ENCODE measurements at places on chromosomes 6 and 20.

DNA sequence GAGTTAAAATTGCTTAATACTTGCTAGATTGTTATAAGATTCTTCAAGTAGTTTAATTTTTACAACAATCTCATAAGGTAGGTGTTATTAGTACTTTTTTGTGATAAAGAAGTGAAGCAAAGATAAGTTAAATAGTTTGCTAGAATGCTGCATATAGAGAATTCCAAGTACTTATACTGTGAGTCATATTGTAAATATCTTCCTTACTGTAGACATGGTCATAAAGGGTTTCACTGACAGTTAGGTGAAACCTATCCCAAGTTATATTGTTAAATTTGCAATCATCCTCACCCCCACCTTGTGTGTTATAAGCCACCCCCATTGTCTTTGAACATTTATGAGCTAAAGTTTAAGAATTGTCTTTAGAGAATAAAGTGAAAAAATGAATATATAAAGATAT, 142.0 kb downstream of the FAM83B start:
- H3K27ac ChIP-seq, result no peak overlapping the region
- no peak overlapping the region for H3K4me3 ChIP-seq
- DNase-seq, result no peak
- no peaks in the 10 kb centered on the region for H3K27me3 ChIP-seq

DNA sequence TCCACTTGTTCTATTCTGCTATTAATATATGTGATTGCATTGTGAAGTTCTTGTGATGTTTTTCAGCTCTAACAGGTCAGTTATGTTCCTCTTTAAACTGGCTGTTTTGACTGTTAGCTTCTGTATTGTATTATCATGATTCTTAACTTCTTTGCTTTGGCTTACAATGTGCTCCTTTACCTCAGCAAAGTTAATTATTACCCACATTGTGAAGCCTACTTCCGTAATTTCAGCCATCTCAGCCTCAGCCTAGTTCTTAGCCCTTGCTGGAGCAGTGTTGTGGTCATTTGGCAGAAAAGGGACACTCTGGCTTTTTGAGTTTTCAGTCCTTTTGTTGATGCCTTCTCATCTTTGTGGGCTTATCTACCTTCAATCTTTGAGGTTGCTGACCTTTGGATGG, 440.2 kb downstream of the TBC1D32 start:
- no peak overlapping the region for H3K27ac ChIP-seq
- H3K36me3 ChIP-seq, result no peaks in the 10 kb centered on the region
- no peaks in the 10 kb centered on the region for H3K4me1 ChIP-seq
- H3K4me3 ChIP-seq, result no peak overlapping the region
- H3K27me3 ChIP-seq, result no peaks in the 10 kb centered on the region

DNA sequence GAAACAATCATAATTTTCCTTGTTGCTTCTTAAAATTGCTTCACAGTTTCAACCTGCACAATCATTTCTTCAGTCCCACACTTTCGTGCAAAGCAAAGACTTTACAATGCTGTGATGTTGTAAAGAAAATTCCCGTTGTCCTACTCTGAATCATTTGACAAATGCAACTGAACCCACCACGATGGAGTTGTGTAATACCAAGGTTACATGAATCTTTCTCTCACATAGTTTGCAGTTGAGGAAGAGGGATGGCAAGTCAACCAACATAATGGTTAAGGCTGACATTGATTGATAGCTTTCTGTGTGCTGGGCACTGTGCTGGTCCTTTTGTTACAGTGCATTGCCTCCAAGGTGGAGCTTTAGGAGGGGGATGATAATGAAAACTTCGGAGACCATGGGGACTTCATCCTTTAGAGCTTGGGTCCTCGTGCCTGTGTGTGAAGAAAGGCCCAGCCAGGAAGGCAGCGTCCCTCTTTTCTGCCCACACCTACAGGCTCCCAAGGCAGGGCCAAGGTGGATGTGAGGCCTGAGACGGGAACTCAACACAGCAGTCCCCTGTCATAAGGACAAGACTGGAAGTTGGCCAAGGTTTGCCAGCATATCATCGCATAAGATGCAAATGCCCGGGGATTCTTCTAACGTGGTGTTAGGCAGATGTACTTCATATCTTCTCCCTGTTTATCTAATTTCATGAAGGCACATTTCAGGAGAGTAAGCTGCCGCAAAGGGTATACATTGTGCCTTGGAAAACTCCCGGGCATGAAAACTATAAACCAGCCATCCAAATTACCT, 96.9 kb downstream of the LY86 start:
- no peaks in the 10 kb centered on the region for H3K27me3 ChIP-seq
- DNase-seq, result no peak
- H3K4me1 ChIP-seq, result peaks cover 4% of the 10 kb centered on the region
- no peaks in the 10 kb centered on the region for H3K36me3 ChIP-seq
- H3K4me3 ChIP-seq, result no peak overlapping the region
- H3K27ac ChIP-seq, result no peak overlapping the region

GRCh38 chr6:114007516-114007915, 36.6 kb upstream of the HDAC2 start:
- no peak overlapping the region for H3K27ac ChIP-seq
- no peak overlapping the region for H3K4me3 ChIP-seq
- DNase-seq, result peak; percentile 66
- no peaks in the 10 kb centered on the region for H3K27me3 ChIP-seq
- H3K36me3 ChIP-seq, result no peaks in the 10 kb centered on the region
- H3K4me1 ChIP-seq, result peaks cover 3% of the 10 kb centered on the region

- H3K27ac ChIP-seq, result no peak overlapping the region
- no peak for DNase-seq
- H3K4me1 ChIP-seq, result no peaks in the 10 kb centered on the region
Measured at GRCh38 chr20:48957533-48957932, 36.0 kb downstream of the ARFGEF2 start.

DNA sequence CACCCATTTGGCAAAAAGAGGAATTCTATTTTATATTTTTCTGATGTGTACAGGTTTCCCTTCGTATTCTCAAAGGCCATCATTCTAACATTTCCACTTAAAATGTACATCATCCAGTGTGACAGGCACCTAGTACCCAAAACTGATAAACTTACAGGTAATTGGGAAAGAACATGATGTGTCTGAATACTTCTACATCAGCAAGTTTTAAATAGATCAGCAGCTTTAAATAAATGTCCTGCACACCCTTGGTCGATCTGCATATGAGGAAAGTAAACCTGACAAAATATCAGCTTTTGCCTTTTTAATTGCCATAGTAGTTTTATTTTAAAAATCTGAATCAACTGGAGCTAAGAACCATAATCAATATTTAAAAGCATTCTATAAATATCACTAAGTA, 26.5 kb downstream of the TOMM6 start:
- no peaks in the 10 kb centered on the region for H3K4me1 ChIP-seq
- no peaks in the 10 kb centered on the region for H3K36me3 ChIP-seq
- H3K27me3 ChIP-seq, result no peaks in the 10 kb centered on the region
- no peak overlapping the region for H3K4me3 ChIP-seq

DNA sequence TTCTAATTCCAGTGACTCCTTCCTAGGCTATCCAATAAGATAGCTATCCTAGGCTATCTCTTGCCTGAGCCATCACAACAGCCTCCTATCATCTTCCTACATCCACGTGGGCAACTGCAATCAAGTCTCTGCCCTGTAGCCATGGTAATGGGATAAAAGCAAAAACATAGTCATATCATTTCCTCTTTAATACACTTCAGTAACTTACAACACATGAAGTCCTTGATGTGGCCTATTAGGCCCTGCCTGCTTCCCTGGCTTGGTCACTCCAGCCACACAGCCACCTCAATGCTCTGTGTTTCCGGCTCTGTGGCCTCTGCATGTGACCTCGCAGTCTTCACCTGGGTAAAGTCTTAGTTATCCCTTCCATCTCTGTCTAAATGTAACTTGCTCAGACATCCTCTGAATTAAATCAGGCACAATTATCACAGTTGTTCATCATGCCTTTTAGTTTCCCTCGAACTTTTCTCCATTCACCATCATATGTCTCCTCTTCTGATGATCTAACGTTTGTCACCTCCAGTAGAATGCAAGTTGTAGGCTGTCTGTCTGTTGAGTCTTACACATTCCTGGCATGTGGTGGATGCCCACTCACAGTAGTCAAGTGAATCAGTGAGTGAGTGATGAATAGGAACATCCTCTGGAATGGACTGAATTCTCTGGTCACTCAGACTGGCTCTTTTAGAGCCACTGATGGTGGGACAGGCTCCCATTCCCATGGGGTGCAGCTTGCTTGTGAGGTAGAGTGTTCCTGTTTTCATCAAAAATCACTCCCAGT, 229.4 kb downstream of the TBC1D7 start:
- peaks cover 2% of the 10 kb centered on the region for H3K27me3 ChIP-seq
- H3K27ac ChIP-seq, result no peak overlapping the region
- DNase-seq, result no peak
- no peaks in the 10 kb centered on the region for H3K36me3 ChIP-seq
- H3K4me3 ChIP-seq, result no peak overlapping the region
- H3K4me1 ChIP-seq, result no peaks in the 10 kb centered on the region

- H3K4me1 ChIP-seq, result peaks cover 11% of the 10 kb centered on the region
- H3K27ac ChIP-seq, result no peak overlapping the region
- H3K27me3 ChIP-seq, result no peaks in the 10 kb centered on the region
- no peaks in the 10 kb centered on the region for H3K36me3 ChIP-seq
- H3K4me3 ChIP-seq, result no peak overlapping the region
Measured at GRCh38 chr20:38152175-38152620, 12.9 kb downstream of the TGM2 start.

DNA sequence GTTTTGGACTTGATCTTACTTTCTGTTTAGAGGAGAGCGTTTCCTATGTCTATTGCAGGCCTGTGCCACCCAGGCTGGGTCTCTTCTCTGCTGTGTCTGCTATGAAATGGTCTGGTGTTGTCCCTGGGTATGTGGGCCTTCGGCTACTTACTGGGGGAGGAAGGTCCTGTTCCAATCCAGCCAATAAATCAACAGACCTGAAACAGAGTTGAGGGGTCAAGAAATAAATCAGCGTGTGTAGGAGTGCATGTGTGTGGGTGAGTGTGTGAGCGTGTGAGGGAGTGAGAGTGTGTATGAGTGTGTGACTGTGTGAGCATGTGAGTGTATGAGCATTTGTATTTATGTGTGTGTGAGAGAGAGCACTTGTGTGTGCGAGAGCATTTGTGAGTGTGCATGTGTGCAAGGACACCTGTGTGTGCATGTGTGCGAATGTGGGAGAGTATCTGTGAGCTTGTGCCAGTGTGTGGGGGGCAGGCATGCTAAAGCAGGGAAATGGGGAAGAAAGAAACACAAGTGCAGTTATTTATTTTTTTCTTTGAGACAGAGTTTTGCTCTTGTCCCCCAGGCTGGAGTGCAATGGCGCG, 86.3 kb upstream of the PMEPA1 start:
- no peak for DNase-seq
- no peaks in the 10 kb centered on the region for H3K4me1 ChIP-seq
- no peak overlapping the region for H3K4me3 ChIP-seq
- H3K27ac ChIP-seq, result no peak overlapping the region
- no peaks in the 10 kb centered on the region for H3K27me3 ChIP-seq

DNA sequence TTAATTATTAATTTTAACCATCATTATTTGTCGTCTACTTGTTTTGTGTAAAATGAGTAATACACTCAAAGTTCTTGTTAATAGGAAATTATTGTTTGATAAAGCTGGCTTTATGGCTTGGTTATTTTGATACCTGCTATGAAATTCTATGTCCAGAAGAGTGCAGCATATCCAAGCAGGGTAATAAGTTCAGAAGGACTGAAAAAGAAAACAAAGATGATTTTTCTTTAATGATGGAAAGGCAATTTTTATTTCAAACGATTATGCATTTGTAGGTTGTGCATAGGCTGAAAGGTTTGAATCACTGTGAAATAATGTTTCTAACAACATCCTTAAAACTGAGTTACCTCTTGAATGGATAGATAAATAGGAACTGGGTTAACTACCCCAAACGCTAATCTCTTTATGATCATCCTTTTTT, 1.4 kb upstream of the MAN1A1 start:
- peak; percentile 38 for DNase-seq
- peaks cover 13% of the 10 kb centered on the region for H3K4me1 ChIP-seq
- peak overlapping the region; percentile 96 for H3K4me3 ChIP-seq
- no peaks in the 10 kb centered on the region for H3K27me3 ChIP-seq
- H3K27ac ChIP-seq, result no peak overlapping the region

DNA sequence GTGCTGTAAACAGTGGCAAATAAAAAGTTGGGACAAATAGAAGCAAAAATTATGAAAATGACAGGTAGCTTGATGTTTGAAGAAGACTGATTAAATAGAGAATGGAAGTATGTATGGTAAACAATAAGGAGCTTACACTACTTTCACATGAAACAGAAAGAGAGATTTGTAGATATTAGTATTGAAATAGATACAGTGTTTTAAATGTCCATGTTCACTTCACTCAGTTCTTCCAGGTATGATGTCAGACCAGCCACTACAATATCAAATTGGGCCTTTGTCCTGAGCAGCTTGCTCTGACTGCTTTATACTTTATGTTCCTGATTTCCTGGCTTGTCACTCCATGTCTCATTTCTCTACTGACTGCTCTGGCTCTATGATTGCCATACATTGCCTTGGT, 107.5 kb downstream of the CENPW start:
- no peaks in the 10 kb centered on the region for H3K36me3 ChIP-seq
- H3K4me3 ChIP-seq, result no peak overlapping the region
- no peak overlapping the region for H3K27ac ChIP-seq

DNA sequence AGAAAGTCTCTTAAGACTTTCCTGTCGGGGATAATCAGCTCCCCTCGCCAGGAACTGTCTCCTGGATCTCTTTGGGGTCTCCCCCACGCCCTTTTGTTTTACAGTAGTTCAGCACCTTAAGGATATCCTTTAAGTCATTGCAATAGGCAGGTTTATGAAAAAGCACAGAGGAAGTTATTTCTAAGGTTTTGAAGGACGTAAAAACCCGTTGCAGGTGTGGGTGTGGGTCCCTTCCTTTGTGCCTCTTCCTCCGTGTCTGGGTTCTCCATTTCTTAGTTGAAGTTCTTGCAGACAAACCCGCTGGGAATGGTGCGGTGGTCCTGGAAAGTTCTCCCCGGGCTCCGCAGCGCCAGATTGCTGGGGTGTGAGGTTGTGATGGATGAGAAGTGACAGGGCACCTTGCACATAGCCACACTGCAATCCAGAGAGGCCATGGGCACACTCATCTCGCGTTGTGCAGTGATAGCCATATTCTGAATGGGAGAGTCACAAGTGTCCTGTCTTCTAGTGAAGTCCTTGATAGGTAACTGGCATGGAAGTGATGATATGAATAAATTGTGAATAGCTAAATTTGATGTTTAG, 65.2 kb downstream of the GTF2H5 start:
- peak overlapping the region; percentile 81 for H3K4me3 ChIP-seq
- H3K36me3 ChIP-seq, result no peaks in the 10 kb centered on the region
- H3K4me1 ChIP-seq, result peaks cover 19% of the 10 kb centered on the region
- no peak for DNase-seq

DNA sequence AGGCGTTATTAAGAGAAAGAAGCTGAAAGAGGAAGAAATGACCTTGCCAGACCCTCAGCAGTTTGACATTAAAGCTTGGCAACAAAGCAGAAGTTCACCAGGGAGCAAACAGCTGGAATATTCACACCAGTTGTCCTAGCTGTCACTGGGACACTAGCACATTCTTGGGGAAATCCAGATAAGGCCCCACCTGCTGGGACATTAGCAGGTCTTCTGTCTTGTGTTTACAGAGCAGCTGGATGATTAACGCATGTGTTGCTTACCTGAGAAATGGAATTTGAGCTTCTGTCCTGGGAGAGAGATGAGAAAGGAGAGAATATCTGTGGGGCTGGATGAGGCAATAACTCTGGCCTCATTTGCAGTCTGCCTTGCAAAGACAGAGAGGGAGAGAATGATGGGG, 137.6 kb upstream of the RIN2 start:
- H3K27ac ChIP-seq, result no peak overlapping the region
- no peaks in the 10 kb centered on the region for H3K27me3 ChIP-seq
- no peaks in the 10 kb centered on the region for H3K4me1 ChIP-seq
- no peak overlapping the region for H3K4me3 ChIP-seq
- DNase-seq, result no peak

- no peak overlapping the region for H3K27ac ChIP-seq
- no peaks in the 10 kb centered on the region for H3K27me3 ChIP-seq
- no peaks in the 10 kb centered on the region for H3K4me1 ChIP-seq
Measured at GRCh38 chr6:4496284-4496683, 279.9 kb upstream of the CDYL start.
